CD4-positive, alpha-beta memory T cell (primary cell): ENCODE measurements at places on chromosomes 2 and 18.
A peak's percentile ranks its signal among the peaks of the same experiment; 100 is the strongest.

GRCh38 chr2:42941633-42942176, 149.3 kb upstream of the HAAO start:
- no peak for DNase-seq

DNA sequence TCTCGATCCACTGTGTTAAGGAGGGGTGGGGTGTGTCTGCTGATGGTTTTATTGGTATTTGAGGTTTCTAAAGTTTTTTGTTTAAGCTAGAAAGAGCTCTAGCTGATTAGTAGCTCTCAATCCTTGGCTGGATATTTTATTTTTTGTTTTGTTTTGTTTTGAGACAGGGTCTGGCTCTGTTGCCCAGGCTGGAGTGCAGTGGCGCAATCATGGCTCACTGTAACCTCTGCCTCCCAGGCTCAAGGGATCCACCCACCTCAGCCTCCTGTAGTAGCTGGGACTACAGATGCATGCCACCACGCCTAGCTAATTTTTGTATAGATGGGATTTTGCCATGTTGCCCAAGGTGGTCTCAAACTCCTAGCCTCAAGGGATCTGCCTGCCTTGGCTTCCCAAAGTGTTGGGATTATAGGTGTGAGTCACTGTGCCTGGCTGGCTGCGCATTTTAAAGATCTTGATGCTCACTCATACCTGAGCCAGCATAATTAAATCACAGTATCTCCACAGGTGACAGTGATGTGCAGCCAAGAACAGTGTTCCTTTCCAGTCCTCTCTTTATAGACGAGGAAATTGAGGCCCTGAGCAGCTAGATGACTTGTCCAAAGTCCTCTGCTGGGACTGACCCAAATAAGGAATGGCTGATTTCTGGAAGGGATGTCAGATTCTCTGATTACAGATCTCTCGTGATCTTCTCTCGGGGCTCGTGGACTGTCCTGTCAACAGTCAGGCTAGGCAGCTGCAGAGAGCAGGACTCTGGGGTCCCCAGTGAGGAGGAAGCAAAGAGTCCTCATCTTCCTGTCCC, 44.5 kb downstream of the SPTBN1 start:
- DNase-seq = no peak

- no peak for DNase-seq
Measured at GRCh38 chr18:6004119-6004518, 108.8 kb upstream of the TMEM200C start.

- no peak for DNase-seq
Measured at GRCh38 chr2:206273905-206274304, 558 bp upstream of the ZDBF2 start.

DNA sequence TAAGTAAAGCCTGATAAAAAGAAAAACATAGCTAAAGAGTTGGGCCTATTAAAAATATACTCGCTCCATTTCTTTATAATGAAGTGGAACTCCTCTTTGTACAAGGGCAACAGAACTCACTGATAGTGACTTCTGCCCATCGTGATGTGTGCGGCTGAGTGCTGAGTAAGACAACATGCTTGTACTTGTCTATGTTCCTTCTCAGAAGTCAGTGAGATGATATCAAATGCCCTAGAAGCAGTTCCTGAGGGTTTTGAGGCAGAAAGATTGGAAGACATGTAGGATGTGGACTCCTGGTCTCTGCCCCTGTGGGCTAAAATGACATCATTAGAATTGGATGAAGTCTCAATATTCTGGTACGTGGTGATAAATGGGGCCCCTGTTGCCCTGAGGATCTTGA, 73.8 kb downstream of the USP40 start:
- DNase-seq = no peak

DNA sequence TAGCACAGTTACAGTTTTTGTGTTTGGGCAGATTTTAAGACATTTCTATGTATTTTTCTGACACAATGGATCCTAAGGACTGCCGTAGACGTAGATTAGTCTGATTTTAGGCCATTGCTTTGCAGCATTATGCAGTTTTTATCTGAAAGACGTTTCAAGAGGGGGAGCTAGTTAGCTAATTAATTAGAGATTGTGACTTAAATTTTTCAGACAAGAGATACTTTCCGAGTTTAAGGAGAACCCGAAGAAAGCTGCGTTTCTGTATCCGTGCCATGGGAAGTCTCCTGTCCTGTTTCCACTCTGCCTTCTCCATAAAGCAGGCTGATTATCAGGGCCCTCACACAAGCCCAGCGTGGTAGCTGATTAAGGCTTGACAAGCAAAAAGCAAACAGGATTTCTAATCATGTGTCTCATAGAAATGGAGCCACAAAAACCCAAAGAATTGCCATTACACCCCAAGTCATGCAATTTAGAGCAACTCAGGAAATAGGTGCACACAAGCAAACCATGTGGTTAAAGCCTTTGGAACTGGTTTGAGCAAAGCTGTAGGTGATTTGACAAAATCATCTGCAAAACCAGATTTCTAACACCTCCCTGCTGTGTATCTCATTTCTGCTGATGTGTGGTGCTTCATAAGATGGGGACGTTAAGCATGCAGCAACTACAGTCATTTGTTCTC, 808.1 kb downstream of the RNF144A start:
- DNase-seq = peak; percentile 69

- DNase-seq = no peak
Measured at GRCh38 chr2:216416571-216417307, 4.5 kb downstream of the SMARCAL1 start.

- DNase-seq = no peak
Measured at GRCh38 chr2:626491-627339, 50.5 kb downstream of the TMEM18 start.

DNA sequence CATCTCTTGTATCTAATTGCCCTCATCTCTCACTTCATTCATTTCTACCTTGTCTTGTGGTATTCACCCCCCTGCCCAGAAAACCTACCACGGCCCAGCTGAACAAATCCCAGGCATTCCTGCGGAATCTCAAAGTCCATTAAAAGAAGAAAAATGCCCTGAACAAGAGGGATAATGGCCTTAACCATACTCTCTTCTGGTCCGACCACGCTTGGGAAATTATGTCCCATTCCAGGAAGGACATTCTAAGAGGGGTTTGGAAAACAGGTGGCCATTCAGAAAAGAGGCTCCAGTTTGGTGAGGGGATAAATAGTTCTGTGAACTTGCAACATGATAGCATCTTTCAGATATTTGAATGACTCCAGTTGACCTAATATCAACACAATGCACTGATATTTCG, 349.9 kb upstream of the ZNF521 start:
- DNase-seq = no peak

GRCh38 chr2:20135631-20136050, 84.2 kb upstream of the LAPTM4A start:
- DNase-seq = peak; percentile 14

GRCh38 chr2:36839976-36840617, 126.2 kb downstream of the STRN start:
- no peak for DNase-seq

- no peak for DNase-seq
Measured at GRCh38 chr18:23668731-23669130, 6.0 kb upstream of the ANKRD29 start.

- no peak for DNase-seq
Measured at GRCh38 chr2:84732897-84733778, 147.7 kb downstream of the TRABD2A start.

- no peak for DNase-seq
Measured at GRCh38 chr18:21843341-21843740, 102.7 kb downstream of the MIB1 start.

DNA sequence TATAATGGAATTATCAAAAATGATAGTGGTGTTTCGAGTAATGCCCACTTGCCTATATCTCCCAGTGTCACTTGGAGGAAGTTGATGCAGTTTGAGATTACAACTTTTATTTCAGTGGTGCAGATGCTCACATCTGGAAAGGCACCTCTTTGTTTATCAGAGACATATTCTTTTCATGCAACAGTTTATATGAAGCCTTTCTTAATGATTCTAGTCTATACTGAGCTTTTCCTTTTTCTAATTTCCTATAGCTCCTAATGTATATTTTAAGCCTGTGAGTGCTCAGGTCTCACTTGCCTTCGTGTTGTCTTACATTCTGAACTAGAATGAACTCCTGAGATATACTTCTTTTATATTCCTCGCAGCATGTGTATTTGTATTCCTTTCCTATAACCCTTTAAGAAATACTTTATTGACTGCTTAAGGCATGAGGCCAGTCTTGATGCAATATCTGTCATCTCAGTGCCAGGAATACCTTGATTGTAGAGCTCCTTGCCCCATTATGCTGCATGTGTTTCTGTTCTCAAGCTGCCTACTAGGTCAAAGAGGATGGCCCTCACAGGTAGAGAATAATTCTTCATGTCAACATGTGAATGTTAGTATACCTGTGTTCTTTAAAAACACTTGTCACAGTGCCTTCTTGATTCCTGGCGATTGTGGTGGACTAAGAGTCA, 52.6 kb downstream of the VRK2 start:
- no peak for DNase-seq

GRCh38 chr2:237390235-237390634, 23.7 kb downstream of the COL6A3 start:
- no peak for DNase-seq

- no peak for DNase-seq
Measured at GRCh38 chr2:150109028-150109427, 378.4 kb downstream of the RND3 start.

- DNase-seq = no peak
Measured at GRCh38 chr18:75830828-75831227, 403.3 kb upstream of the SMIM21 start.

GRCh38 chr2:105756435-105756834, 11.7 kb downstream of the NCK2 start:
- no peak for DNase-seq

- no peak for DNase-seq
Measured at GRCh38 chr2:55430211-55430975, 10.7 kb upstream of the CCDC88A start.

- DNase-seq = no peak
Measured at GRCh38 chr2:40358783-40359182, 93.1 kb downstream of the SLC8A1 start.

- DNase-seq = no peak
Measured at GRCh38 chr2:54986264-54986663, 64.0 kb downstream of the RTN4 start.

DNA sequence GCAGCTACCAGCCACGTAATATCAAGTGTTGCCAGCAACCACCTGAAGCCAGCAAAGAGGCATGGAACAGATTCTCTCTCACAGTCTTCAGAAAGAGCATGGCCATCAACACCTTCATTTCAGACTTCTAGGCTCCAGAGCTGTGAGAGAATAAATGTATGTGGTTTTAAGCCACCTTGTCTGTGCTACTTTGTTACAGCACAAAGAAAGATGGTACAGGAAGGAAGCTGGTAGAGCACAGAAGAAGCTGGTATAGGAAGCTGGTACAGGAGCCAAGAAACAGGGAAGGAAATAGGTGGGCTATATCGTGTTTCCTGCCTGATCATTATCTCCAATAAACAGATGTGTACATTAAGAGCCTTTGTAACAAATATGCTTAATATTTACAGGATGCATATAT, 217.4 kb downstream of the DPP10 start:
- DNase-seq = no peak

- no peak for DNase-seq
Measured at GRCh38 chr18:54743605-54743995, 84.7 kb upstream of the RAB27B start.

DNA sequence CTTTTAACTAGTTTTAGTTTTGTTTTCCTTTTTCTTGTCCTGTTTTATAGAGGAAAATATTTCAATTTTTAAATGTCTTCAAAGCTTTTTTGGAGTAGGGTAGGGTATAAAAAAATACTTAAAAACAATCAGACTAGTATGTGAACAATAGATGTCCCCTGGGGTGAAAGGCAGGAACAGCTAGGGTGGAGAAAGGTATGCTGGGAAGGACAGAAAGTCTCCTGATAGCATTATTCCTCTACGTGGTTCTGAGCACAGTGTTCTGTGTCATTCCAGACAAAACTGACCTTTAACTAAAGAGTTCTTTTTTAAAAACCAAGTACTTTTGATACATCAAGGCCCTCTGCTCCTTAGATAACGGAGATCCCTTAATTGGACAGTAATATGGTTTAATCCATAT, 32.1 kb upstream of the B3GNT2 start:
- DNase-seq = no peak

GRCh38 chr18:23921716-23922285, 92.8 kb upstream of the TTC39C start:
- DNase-seq = no peak

GRCh38 chr18:68181956-68182355, 533.0 kb downstream of the TMX3 start:
- no peak for DNase-seq

DNA sequence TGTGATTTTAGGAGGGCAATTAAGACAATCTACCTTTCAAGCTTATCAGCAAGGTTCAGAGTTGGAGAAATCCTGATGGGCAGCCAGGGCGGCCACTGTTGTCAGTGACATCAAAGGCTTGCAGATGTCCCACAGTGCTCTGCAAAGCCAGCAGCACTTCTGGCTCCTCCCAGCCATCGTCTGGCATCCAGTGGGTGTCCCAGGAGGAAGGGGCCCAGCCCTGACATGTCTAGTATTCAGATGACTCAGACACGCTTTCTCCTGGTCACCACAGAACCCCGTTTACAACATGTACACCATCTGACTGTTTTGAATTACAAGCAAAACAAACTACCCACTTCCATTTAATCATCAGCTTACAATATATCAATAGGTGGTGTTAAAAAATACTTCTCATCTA, 61.4 kb downstream of the CYRIA start:
- no peak for DNase-seq

DNA sequence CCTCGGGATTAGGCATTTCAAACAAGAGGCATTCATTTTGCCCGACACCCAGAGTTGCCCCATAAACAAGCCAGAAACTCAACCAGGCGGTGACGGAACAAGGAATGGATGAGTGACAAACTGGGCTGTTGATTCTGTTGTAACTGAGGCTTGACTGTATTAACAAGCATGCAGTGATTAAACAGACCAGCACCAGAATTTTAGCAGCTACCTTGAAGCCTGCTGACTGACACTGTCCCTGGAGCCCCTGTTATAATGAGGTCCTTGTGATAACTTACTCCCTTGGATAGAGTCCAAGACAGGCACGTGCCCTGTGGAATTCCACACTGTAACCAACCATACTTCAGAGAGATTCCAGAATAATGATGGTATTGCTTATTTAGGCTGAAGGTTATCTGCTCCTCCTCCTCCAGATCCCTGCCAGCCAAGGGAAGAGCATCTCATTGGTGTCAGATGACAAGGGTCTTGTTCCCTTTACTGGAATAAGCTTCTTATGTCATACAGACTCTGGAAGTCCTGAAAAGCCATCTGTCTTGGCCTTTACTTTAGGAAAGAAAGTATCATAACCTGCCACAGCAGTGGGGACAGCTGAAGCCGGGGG, 97.1 kb upstream of the RMDN2 start:
- DNase-seq = no peak

GRCh38 chr18:54444319-54444914, 86.7 kb downstream of the C18orf54 start:
- no peak for DNase-seq
